Lower lobe of right lung (tissue), 2 donors: ENCODE measurements at places on chromosomes 1 and 21. TPM values are rescaled to one million over a fixed set of nuclear protein-coding genes. Genes with fewer than 3 reads are reported as not detected.

DNA sequence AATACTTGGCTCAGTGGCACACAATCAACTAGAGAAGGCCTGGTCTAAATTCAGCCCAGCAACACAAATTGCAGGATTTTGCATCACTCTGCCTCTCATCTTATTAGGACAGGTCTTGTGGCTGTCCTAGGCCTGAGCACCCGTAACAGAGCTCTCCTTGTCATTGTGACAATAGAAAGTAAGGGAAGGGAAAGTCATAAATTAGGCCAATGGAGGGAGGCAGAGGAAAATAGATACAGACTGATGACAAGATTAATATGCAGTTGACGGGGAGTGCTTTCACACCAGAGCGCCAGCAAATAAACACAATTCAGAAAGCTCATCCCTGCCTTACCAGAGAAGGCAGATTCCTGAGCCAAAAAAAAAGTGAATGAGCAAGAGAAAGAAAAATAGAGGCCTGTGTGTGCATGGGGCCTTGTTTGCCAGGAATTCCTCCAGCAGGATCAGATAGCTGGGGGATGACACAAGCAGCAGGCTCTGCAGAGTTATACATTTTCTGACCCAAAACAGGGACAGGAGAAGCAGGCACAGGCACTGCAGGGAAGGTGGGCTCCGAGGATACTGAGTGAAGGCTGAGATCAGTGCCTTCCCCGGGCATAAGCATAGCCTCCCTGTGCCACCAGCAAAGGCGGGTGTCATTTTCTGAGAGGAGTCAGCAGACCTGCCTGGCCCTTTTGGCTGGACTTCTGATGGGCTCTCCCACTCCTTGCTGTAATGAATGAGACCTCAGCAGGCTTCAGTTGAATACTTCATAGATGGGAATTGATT lies 110.0 kb upstream of the SPAG17 start:
- no peaks in the 10 kb centered on the region for H3K4me1 ChIP-seq
- H3K4me3 ChIP-seq = no peak overlapping the region
- H3K36me3 ChIP-seq = no peaks in the 10 kb centered on the region
- DNase-seq = no peak
- H3K27me3 ChIP-seq = no peaks in the 10 kb centered on the region
- H3K27ac ChIP-seq = no peak overlapping the region

GRCh38 chr1:234782105-234782751 lies 172.2 kb upstream of the IRF2BP2 start:
- no peak overlapping the region for H3K4me3 ChIP-seq
- H3K4me1 ChIP-seq = peaks cover 16% of the 10 kb centered on the region
- no peaks in the 10 kb centered on the region for H3K36me3 ChIP-seq
- no peak for DNase-seq
- H3K27me3 ChIP-seq = peaks cover 8% of the 10 kb centered on the region
- no peak overlapping the region for H3K27ac ChIP-seq

RGS5 gene
- total RNA-seq = 90.0 TPM

UTP25 gene
- total RNA-seq = 6.2 TPM

DNA sequence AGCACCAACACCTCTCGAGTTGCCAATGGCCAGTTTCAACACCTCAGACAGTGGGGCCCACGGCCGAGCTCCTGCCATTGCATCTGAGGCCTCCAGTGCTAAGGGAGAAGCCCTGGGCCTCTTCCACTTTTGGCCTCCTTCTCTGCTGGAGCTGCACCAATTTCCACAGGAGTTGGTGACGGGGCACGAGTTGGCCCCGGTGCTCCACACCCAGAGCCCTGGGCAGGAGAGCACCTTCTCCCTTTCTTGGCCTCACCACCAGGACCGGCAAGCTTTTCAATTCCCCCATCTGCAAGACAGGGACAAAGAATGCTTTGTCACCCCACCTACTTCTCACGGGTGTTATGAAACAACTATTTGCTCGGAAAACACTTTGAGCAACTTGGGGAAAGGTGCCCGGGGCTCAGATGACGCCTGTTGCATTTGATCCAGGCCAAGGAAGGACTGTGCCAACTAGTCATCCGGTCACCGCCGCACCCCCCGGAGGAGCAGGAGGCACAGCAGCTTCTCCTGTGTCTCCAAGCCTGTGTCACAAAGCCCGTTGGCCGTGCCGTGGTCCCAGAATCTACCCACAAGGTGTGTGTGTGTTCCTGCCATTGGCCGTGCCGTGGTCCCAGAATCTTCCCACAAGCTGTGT lies 55.2 kb downstream of the TOMM20 start:
- H3K27ac ChIP-seq = peak overlapping the region; percentile 84
- DNase-seq = peak; percentile 94
- no peak overlapping the region for H3K4me3 ChIP-seq
- no peaks in the 10 kb centered on the region for H3K36me3 ChIP-seq
- H3K4me1 ChIP-seq = peaks cover 82% of the 10 kb centered on the region

CHD5 gene
- total RNA-seq = 0.56 TPM

DNA sequence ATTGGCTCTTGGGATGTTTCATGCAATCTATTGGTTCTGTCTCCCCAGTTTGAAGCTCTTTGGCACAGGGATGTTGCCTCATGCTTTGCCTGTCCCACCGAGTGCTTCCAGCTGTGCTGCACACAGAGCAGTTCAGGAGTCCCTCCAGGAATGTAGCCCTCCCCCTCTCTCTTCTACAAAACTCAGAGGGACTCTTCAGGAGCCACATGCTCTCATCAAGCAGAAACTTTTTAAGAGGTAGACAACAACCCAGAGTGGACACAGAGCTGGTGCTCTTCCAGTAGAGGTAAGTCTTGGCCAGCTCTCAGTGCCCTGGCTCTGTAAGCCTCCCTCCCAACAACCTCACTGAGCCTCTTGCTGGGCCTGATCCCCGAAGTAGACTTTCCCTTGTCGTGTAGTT lies 11.6 kb upstream of the ZNF697 start:
- H3K4me1 ChIP-seq = peaks cover 18% of the 10 kb centered on the region
- H3K36me3 ChIP-seq = no peaks in the 10 kb centered on the region
- no peak overlapping the region for H3K4me3 ChIP-seq
- H3K27me3 ChIP-seq = no peaks in the 10 kb centered on the region

PDZK1IP1 gene
- total RNA-seq = 22.6 TPM

LCE6A gene
- not detected for total RNA-seq

DNA sequence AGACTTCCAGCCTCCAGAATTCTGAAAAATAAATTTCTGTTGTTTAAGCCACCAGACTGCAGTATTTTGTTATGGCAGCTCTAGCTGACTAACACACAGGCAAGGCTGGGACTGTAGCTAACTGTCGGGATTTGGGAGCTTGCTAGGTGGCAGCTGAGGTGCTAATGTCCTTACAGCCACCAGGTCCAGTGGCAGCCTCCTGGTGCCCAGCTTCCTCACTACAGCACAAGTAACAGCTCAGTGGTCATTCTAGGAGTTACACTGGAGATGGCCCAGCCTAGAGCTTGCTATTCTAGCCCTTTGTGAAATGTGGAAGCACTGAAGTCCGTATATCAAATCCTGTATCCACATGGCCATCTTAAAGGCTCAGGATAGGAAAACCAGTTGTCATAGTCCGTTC lies 4.3 kb upstream of the C1orf115 start:
- H3K27ac ChIP-seq = no peak overlapping the region
- no peaks in the 10 kb centered on the region for H3K36me3 ChIP-seq
- no peaks in the 10 kb centered on the region for H3K27me3 ChIP-seq
- peaks cover 7% of the 10 kb centered on the region for H3K4me1 ChIP-seq
- no peak overlapping the region for H3K4me3 ChIP-seq
- DNase-seq = no peak

MANEAL gene
- 4.9 TPM for total RNA-seq

- no peaks in the 10 kb centered on the region for H3K27me3 ChIP-seq
- H3K4me3 ChIP-seq = no peak overlapping the region
- no peaks in the 10 kb centered on the region for H3K36me3 ChIP-seq
- H3K4me1 ChIP-seq = peaks cover 5% of the 10 kb centered on the region
Measured at GRCh38 chr1:114131526-114132220, 22.0 kb downstream of the SYT6 start.

PCP4 gene
- total RNA-seq = 0.95 TPM

DNA sequence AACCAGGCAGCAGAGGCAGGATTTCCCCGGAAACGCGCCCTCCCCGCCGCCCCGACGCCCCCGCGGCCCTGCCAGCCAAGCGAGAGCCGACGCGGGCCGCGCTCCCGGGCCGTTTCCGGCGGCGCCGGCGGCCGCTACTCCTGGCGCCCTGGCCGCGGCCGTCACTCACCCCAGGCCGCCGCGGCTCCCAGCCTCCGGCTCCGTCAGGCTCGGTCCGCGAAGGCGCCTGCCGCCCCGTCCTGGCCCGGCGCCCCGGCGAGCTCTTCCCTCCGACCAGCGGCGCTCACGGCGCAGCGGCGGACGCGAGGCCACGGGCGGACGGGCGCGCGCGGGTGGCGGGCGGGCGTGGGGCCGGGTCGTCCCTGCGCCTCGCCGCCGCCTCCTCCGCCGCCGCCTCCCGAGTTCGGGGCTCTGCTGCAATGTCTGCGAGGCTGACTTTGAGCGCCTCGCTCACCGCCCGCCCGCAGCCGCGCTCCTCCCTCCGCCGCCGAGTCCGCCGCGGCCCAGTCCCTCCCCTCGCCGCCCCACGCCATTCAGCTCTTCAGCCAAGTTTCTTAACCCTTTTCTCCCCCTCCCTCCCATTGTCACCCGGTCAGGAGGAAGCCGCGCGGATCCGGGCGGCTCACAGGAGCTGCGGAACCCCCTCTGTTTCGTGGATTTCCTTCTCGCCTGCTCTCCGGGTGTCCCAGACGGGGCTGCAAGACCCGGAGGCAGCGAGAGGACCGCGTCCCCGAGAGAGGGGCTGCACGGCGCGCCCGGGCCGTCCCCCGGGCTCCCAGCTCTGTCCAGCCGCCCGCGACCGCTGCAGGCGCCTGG lies at the start of gene NRIP1:
NRIP1 (minus strand) TSS at position 425 of the 816 bp plus-strand sequence. CDS start 96,808 bp downstream, outside the sequence.
- H3K27me3 ChIP-seq = no peaks in the 10 kb centered on the region
- H3K27ac ChIP-seq = peak within 1 kb of the TSS; percentile 95
- peak within 1 kb of the TSS; percentile 80 for H3K4me3 ChIP-seq
- DNase-seq = peak; percentile 94

DNA sequence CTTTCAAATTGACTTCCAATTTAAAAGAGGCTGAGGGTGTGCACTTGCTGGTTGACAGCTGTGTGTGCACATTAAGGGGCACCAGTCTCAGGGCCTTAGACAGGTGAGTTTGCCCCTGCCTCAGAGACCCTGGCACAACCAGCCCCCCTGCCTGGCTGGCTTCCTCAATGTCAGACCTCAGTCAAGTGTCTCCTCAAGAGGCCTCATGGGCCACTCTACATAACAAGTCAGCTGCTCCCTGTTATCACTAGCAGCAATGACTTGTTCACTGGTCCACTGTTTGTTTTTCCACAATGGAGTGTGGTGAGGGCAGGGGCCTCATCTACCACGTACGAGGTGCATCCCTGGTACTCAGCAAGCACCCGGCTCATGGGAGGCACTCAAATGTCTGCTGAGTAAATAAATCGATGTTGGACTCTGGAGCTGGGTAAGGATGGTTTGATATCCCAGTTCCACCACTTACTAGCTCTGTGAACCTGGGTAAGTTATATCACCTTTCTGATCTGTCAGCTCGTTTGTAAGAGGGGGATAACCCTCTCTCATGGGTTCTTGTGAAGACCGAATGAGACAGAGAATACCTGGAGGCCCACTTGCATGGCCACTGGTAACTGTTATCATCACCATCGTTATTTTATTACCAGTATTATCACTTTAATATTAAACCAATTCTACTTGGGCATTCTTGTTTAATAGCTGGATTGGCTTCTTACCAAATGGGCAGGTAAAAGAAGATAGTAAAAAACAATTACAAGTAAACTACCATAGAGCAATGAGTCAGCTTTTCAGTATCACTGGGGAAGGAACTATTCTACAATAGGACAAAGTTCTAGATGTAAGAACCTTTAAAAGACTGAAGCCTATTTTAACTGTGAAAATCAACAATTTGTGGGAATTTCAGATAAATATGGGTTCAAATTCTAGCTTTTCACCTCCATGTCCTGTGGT lies 64.6 kb downstream of the SLC66A1 start:
- DNase-seq = no peak
- no peak overlapping the region for H3K4me3 ChIP-seq
- H3K27ac ChIP-seq = no peak overlapping the region
- peaks cover 27% of the 10 kb centered on the region for H3K4me1 ChIP-seq

ZNF695 gene
- not detected for total RNA-seq

- H3K27ac ChIP-seq = no peak overlapping the region
- H3K4me1 ChIP-seq = peaks cover 25% of the 10 kb centered on the region
- H3K27me3 ChIP-seq = peaks cover 5% of the 10 kb centered on the region
- no peaks in the 10 kb centered on the region for H3K36me3 ChIP-seq
Measured at GRCh38 chr1:205377355-205377754, 20.6 kb upstream of the KLHDC8A start.

TRPM2 gene
- 17.9 TPM for total RNA-seq

DNA sequence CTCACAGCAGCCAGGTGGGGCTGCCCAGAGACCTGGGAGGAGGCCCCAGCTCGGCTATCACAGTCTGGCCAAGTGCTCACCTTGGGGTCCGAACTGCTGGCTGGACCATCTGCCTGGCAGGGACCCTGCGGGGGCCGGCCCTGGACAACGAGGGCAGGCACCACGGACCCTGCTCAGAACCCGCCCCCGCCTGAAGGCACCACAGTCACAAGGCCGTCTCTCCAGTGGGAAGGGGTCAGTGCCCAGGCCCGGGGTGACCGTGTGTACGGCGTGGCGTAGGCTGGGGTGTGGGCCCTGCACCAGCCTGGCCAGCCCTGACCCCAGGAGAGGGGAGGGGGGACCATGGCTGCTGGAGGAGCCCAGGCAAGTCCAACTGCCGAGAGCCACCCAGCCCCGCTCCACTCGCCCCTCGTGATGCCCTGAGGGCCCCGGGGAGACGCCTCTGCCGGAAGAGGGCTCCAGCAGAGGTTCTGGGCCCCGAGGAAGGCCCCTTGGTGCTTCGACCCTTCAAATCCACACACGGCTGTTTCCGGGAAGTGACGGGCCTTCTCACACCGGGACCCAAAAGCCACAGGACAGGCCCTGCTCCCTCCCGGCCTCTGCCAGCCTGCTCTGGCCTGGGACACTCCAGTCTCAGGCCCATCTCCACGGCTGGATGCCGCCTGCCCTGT lies 11.2 kb upstream of the RNF223 start:
- H3K4me3 ChIP-seq = no peak overlapping the region
- H3K27me3 ChIP-seq = no peaks in the 10 kb centered on the region
- H3K4me1 ChIP-seq = peaks cover 1% of the 10 kb centered on the region
- no peaks in the 10 kb centered on the region for H3K36me3 ChIP-seq
- no peak overlapping the region for H3K27ac ChIP-seq

- peaks cover 11% of the 10 kb centered on the region for H3K27me3 ChIP-seq
- no peak overlapping the region for H3K27ac ChIP-seq
Measured at GRCh38 chr21:20998456-20998789, 214 bp downstream of the NCAM2 start.

GRCh38 chr1:89637496-89637895 lies 4.6 kb downstream of the LRRC8C start:
- peaks cover 35% of the 10 kb centered on the region for H3K4me1 ChIP-seq
- H3K27me3 ChIP-seq = no peaks in the 10 kb centered on the region
- no peaks in the 10 kb centered on the region for H3K36me3 ChIP-seq
- H3K4me3 ChIP-seq = no peak overlapping the region

SPRR1B gene
- total RNA-seq = not detected
